ENCODE measurements at places on chromosomes 6 and 20.

DNA sequence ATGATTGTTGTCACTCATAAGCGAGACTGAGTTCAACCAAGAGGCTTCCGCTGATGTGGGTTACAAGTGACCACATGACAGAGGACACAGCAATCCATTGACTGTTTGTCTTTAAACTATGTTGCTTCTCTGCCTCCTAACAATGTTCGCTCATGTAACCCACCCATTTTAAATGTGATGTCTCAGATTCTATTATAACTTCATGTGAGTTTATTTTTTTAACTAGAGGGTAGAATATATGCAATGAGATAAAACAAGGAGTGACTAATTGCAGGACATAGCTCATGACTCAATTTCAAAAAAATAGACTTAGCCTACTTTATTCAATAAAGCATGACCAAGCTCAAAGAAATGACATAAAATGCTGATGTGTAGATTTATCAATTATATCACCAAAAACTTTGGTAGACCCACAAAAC is 119.2 kb upstream of the SASH1 start:
- DNase-seq = no peak

GRCh38 chr6:160995271-160995670 is 3.7 kb downstream of the MAP3K4 start:
- DNase-seq = no peak

DNA sequence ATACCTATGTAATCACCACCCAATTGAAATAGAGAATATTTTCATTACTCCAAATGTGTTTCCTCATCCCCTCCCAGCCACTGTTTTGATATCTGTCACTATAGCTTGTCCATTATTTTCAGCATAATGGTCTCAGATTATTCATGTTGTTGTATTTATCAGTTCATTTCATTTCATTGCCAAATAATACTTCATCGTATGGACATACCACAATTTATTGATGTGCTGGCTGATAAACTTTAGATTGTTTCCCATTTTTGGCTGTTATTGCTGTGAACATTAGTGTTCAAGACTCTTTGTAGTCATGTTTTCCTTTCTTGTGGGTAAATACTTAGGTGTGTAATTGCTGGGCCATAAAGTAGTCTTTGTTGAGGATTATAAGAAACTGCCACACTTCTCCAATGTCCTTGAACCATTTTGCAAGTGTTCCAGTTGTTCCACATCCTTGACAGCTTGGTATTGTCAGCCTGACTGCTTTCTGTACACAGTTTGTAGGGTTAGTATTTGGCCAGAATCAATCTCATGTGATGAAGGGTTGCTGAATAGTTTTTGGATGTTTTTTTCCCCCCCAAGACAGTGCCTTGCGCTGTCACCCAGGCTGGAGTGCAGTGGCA is 44.3 kb downstream of the JARID2 start:
- DNase-seq = no peak

DNA sequence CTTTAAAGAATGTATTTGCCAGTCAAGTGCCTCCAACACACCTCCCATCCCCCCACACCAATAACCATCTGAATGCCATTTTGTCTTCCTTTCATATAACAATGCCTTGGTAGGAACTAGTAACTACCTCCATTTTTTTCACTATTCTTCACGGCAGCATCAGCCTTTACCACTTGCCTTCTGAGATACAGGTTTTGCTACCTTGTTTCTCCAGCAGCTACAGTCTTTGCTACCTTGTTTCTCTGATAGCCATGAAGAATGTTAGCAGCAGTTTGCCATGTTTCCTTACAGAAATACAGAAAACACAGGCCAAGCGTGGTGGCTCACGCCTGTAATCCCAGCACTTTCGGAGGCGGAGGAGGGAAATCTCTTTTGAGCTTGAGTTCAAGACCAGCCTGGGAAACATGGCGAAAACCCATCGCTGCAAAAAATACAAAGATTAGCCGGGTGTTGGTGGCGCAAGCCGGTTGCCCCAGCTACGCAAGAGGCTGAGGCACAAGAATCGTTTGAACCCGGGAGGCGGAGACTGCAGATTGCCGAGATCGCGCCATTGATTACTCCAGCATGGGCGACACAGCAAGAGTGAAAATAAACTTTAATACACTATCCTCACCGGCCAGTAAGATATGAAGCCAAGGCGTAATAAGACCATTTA is 100.9 kb downstream of the HFE start:
- peak; percentile 72 for DNase-seq

- peak; percentile 85 for DNase-seq
Observed at GRCh38 chr6:43667245-43668150, 20.1 kb downstream of the MRPS18A start.

DNA sequence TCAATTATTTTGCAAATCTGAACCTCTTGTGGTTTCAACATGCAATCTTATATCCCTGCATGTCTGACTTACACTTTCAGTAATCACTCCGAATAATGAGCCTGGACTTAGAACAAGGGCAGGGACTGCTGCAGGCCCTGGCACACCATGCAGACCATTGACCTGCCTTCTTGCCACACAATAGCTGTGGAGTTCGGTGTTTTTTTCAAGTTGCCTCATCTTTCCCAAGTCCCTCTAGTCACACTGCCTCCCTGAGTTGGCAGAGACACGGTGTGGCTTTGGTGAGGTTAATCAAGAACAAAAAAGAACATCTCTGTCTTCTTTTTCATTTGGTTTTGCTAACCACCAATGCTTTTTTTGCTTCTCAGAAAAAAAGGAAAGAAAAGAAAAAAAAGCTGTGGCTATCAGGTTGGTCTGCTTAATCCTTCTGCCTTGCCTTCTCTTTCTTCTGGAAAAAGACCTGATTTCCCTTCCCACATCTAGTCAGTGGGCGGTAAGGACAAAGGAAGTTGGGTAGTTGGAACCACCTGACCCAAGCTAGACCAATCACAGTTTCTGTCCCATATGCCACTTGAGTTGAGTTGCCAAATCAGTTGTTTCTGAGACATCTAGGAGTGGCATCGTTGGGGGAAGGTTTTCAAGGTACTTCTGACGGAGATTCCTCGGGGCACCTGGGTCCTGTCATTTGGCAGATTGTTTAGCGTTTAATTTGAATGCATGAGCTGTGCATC is 55.9 kb upstream of the TASP1 start:
- no peak for DNase-seq
